ENCODE measurements at places on chromosomes 2 and 18.

DNA sequence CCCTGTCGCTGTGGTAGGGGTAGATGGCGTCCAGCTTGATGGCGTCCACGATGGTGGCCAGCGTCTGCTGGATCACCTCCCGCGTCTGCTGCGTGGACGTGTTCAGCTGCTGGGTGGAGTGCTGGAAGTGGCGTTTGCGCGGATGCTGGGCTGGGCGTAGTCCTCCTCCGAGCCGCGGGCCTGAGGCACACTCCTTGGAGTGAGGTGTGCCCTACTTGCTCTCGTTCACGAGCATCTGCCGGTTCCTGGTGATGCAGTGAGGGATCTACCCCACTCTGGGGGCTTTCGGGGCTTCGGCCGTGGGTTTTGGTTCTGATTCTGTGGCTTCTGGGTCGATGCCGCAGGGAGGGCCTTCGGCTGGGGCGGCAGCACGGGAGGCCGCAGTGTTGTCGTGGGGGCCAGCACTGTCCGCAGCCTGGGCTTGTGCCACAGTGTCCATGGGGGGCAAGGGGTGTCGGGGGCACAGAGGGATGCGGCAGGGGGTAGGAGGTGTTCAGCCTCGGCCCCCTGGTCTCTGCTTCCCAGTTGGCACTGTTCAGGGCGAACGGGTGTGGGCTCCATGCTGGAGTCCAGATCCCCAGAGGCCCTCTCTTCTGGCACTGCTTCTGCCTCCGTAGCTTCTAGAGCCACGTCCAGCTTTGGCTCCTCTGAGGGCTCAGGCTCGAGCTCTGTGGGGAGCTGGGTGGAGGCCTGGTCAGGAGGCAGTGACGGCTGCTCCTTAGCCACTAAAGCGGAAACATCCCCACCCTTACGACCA is 890.6 kb upstream of the LRRTM1 start:
- no peak for DNase-seq

- no peak for DNase-seq
Observed at GRCh38 chr2:159150280-159150746, 136.2 kb downstream of the WDSUB1 start.

DNA sequence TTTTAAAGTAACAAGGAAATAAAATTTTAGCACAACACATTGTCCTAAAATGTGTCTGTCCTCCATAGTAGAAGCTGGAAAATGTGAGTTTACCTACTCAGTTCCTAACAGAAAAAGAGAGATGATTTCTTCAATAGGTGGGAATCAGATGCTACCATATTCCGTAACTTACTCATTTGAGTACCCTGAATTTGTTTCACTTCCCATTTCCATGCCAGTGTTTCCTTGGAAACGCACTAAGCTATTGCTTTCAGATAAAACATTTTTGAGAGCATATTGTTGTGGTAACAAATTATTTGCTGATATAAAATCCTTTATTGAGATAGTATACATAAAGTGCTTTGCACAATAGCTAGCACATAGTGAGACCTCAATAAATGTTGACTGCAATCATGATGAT is 137.5 kb upstream of the BARD1 start:
- DNase-seq: no peak

DNA sequence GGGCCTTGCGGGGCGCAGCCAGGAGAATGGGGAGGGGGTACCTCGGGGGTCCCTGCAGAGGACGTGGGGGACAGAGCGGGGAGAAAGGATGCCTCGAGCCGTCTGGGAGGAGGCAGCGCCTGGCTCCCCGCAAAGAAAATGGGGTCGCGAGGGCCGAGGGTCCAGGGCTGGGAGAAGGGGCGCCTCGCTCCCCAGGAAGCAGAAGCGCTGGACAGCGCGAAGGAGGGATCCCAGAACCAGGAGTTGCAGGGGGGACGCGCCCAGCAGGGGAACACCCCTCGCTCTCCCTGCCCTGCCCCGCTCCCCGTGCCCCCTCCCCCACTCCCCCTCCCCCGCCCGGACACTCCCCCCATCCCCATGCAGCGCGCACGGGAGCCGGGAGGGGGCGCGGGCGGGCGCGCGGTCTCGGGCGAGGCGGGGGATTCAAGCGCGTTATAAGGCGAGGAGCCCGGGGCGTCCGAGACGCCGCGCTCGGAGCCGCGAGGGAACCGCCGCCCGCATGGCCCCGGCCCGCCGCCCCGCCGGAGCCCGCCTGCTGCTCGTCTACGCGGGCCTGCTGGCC is at the start of gene ERFE:
Gene ERFE, plus strand, starts transcription at position 462 of the 562 bp plus-strand sequence. Its CDS starts 38 bp downstream, at position 500.
- DNase-seq: no peak

GRCh38 chr2:36397728-36398413 is 42.3 kb downstream of the CRIM1 start:
- no peak for DNase-seq

GRCh38 chr2:41768310-41768709 is 279.5 kb upstream of the PKDCC start:
- DNase-seq: no peak

DNA sequence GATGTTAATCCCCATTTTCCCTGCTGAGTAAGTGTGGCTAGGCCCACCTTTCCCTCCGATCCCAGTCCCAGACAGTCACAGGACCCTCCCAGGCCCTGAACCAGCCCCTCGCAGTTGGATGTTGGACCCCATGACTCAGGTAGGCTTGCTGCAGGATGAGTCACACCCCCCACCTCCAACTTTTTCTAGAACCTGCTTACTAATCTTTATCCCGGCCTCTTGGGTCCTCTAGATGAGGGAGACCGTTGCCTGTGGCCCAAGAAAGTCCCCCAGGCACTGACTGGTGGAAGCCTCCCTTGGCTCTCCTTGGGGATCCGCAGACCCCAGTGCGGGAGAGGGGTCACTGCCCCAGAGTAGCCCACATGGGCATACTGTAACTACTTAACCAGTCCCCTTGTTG is 98.5 kb downstream of the SMAD7 start:
- DNase-seq: no peak

GRCh38 chr2:72325592-72326422 is 178.1 kb upstream of the CYP26B1 start:
- no peak for DNase-seq

DNA sequence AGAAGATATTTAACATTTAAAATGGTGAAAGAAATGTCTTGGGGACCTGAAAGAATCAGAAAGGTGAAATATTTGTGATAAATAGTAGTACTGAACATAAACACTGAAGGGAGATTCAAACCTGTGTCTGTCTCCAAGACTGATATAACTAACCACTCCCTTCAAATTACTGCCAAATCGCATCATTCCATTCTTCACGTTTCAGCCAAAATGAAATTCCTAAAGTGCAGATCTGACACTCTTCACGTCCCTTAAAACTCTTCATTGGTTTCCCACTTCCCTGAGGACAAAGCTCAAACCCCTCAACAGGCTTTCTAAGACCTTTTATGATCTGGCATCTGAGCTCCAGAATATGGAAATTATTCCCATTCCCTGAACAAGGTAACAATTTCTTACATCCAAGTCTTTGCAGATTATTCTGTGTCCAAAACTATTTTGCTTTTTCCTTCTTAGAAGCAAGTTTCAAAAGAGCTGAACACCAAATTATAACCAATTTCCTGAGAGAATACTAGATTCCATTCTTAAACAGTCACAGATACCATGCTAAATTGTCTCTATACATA is 18.9 kb downstream of the SLC8A1 start:
- no peak for DNase-seq

DNA sequence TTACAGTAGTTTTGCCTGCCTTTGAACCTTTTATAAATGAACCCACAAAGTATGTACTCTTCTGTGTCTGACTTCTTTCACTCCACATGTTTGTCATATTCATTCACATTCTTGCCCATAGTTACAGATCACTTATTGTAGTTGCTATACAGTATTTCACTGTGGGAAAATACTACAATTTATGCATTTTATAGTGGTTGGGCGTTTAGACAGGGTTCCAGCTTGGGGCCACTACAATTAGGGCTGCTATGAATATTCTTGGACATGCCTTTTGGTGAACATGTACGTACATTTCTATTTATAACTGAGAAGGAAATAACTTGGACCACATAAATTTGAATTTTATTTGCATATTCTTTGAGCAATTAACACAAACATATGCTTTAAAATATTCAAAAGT is 15.4 kb upstream of the PMAIP1 start:
- no peak for DNase-seq

GRCh38 chr2:122748552-122749011 is 993.1 kb downstream of the TSN start:
- no peak for DNase-seq

GRCh38 chr2:188379748-188380147 is 88.1 kb downstream of the GULP1 start:
- DNase-seq: no peak

DNA sequence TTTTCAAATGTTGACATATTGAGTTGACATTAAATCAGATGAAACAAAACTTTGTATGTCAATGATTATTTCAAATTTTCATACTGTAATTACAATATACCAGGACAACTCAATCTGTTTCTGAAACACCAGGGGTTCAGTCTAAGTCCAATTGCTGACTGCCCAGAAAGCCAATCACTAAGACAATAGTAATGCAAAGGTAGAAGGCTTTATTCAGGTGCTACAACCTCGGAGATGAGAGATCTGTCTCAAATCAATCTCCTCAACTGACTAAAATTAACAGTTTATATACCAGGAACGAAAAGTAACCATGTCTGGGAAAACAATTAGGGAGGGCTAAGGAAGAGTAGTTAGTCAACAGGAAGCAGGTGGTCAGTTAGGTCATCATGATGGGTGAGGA is 1400.4 kb downstream of the SUCLG1 start:
- no peak for DNase-seq

DNA sequence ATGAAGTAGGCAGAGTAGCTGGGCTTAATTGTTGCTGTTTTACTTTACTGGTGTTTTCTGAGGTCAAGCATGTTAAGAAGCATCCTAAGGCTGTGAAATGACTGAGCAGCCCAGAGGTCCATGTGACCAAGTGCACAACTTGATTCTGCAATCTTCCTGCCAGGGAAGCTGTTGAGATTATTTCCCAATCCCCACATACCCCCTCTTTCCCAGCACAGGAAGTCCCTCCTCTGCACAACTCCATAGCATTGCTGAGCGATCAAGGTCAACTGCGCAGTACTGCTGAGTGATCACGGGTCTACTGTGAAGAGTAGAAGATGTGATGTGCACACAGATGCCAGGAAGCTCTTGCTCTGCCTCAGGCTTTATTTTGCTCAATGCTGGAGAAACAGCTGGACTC is 105.8 kb downstream of the GALNT14 start:
- DNase-seq: no peak

DNA sequence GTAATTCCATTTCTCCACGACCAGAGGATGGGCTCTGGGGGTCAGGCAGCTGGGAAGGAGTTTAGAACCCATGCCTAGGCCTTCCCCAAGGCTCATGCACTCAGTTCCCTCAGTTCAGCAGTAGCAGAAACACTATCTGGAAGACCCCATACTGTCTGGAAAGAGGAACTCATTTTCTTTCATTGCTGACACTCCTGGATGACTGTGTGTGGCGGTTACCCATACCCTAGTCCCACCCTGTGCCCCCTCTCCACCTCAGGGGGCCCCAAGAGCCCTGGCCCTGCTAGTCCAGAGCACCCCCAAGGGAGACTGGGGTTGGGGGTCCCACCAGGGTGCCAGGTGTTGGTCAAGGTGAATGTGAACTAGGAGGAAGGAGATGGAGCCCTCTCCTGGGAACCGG is 29.5 kb downstream of the TPRKB start:
- DNase-seq: no peak

DNA sequence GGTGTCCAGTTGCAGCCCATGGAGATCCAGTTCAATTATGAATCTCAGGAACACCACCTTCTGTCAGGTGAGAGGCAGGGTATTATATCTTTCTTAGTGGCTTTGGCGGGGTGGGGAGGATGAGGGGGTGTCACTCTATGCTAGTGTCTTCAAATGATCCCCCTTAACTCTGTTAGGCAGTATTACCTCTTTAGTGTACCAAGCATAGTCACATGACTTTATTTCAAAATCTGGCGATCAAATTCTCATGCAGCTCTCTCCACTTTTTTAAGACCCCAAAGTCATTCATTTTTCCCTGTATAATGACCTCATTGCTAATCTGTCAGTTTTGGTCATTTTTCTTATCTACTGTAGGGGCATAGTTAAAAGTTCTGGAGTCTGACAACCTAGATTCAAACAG is 1.1 kb upstream of the ZSCAN30 start:
- no peak for DNase-seq

GRCh38 chr18:8515142-8515865 is 93.9 kb upstream of the RAB12 start:
- DNase-seq: no peak

DNA sequence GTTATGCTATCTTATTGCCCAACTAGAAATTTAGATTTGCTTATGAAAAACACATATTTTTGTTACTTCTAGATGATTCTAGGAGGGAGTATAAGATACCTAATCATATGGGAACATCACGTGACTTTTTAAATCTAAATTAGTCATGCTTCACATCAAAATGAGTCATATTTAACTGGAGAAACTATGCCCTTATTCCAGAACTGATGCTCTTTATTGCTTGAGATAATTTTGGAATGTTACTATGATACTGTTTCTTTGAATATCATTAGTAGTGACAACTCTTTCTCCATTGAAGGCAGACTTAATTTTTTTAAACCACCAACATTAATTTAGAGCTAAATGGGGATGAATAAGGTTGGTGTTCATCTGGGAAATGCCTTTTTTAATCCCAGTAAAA is 19.9 kb upstream of the ELAC1 start:
- no peak for DNase-seq

- DNase-seq: no peak
Observed at GRCh38 chr2:61549546-61549945, 11.4 kb upstream of the XPO1 start.

DNA sequence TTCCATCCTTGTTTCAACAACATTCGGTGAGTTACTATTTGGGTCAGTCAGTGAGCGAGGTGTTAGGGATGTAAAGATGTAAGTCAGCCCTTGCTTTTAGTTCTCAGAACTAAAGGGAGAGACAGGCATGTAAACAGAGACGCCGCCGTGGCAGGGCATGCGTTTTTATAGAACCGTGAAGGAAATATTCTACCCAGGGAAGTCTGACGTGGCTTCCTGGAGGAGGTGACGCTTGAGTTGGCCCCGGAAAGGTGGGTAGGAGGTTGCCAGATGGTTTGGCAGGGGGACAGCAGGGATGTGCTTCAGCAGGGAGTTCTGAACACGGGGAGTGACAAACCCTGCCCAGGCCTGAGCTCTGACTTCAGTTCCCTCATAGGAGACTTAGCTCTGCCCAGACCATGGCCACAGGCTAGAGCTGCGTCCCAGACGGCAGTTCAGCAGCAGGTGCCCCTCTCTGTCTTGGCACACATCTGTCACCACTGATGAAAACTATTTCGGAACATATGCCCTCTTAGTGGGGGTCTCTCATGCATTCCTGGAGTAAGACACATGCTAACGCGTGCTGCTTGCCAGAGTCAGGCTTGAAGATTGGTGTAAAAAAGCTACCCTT is 23.4 kb upstream of the RPL31 start:
- no peak for DNase-seq

- no peak for DNase-seq
Observed at GRCh38 chr2:177572236-177572671, 179.7 kb downstream of the AGPS start.

DNA sequence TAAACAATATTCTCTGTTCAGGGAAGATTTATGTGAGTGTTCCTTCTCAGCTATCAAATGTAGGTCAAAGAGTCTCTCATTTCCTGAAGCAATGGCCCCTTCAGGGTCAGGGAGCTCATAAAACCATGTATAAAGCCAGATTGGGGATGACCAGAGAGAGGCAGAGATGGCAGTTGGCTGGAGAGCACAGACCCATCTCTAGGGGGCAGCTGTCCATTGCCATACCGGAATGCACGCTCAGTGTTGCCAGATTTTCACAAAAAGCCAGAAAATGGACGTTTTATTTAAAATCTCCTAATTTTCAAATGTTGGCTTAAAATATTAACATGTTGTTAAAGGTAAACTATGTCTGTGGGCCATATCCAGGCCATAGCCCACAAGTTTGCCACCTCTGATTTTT is 1920.7 kb upstream of the CELF4 start:
- no peak for DNase-seq
